Mesenchymal stem cell (in vitro differentiated cells and primary cell): ENCODE measurements at places on chromosomes 2 and 18.

- no peak overlapping the region for H3K27ac ChIP-seq
- H3K27me3 ChIP-seq: no peaks in the 10 kb centered on the region
- peaks cover 6% of the 10 kb centered on the region for H3K4me1 ChIP-seq
- H3K36me3 ChIP-seq: peaks cover 18% of the 10 kb centered on the region
Observed at GRCh38 chr2:72990695-72991438, 73.5 kb downstream of the EMX1 start.

DNA sequence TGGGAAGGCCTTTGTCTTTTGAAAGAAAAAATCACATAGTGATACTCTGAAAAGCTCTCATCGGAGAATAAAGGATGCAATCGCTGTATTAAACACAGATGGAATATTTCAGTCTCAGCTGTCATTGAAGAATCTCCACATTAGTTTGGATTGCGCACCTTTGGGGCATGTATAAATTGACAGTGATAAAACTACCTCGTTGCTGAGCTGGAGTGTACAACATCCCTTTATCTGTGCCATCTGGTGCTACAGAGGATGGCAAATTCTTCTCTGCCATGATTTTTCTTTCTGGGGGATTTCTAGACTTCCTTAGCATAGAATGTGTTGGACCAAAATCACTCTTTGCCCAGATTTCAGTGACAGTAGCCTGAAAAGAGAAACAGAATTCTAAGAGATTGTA is 185.3 kb downstream of the PARD3B start:
- H3K27ac ChIP-seq: no peak overlapping the region
- no peaks in the 10 kb centered on the region for H3K36me3 ChIP-seq
- H3K27me3 ChIP-seq: no peaks in the 10 kb centered on the region
- no peak overlapping the region for H3K4me3 ChIP-seq

GRCh38 chr2:86789687-86790133 is 1.0 kb downstream of the CD8A start:
- DNase-seq: no peak
- H3K27me3 ChIP-seq: peaks cover 90% of the 10 kb centered on the region
- H3K4me3 ChIP-seq: no peak overlapping the region
- no peak overlapping the region for H3K27ac ChIP-seq

GRCh38 chr2:158253170-158253569 is 151.5 kb downstream of the UPP2 start:
- H3K4me3 ChIP-seq: no peak overlapping the region
- H3K27me3 ChIP-seq: no peaks in the 10 kb centered on the region
- H3K27ac ChIP-seq: no peak overlapping the region
- no peaks in the 10 kb centered on the region for H3K4me1 ChIP-seq
- no peaks in the 10 kb centered on the region for H3K36me3 ChIP-seq

DNA sequence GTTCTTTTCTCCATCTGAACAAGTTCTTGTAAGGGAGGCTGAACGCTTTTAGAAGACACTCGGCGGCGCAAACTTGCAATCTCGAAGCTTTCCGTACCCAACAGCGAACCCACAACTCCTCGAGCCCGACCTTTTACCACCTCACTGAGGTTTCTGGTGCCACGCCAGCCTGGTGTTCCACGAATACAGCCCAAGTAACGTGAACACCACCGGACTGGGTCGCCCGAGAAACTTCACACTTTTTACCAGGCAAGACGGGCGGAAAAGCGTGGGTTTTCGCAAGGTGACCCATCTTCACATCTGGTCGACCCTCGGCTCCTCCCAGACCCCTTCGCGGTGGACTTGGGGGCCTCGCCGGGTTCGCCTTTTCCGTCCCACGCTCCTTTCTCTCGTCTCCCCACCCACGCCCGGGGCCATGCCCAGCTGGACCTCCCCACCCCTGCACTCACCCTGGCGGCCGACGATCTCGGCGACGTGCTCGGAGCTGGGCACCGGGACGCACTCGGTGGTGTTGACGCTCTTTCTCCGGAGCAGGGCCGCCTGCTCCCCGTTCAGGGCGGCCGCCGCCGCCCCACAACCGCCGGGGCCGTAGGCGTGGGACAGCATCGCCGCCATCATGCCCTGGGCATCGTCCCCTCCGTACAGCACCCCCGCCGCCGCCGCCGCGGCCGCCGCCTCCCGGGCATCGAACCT is 1.2 kb downstream of the MEX3C start:
- no peaks in the 10 kb centered on the region for H3K27me3 ChIP-seq
- H3K36me3 ChIP-seq: no peaks in the 10 kb centered on the region
- H3K27ac ChIP-seq: peak overlapping the region; percentile 78
- peaks cover 1% of the 10 kb centered on the region for H3K4me1 ChIP-seq

- H3K4me3 ChIP-seq: no peak overlapping the region
- DNase-seq: no peak
- H3K27me3 ChIP-seq: no peaks in the 10 kb centered on the region
Observed at GRCh38 chr2:65574993-65575392, 142.6 kb upstream of the SPRED2 start.

- peaks cover 87% of the 10 kb centered on the region for H3K36me3 ChIP-seq
- no peak overlapping the region for H3K27ac ChIP-seq
- peaks cover 67% of the 10 kb centered on the region for H3K27me3 ChIP-seq
- H3K4me3 ChIP-seq: no peak overlapping the region
- no peak for DNase-seq
- H3K4me1 ChIP-seq: peaks cover 9% of the 10 kb centered on the region
Observed at GRCh38 chr2:71686781-71687180, 233.4 kb downstream of the DYSF start.

GRCh38 chr2:174051741-174052583 is 86.8 kb upstream of the SP3 start:
- DNase-seq: peak; percentile 73
- H3K4me3 ChIP-seq: peak overlapping the region; percentile 9
- H3K27ac ChIP-seq: peak overlapping the region; percentile 42

GRCh38 chr2:236121546-236121945 is 46.6 kb downstream of the GBX2 start:
- H3K36me3 ChIP-seq: peaks cover 22% of the 10 kb centered on the region
- H3K27ac ChIP-seq: no peak overlapping the region

GRCh38 chr18:55861266-55861665 is 273.3 kb upstream of the TCF4 start:
- peaks cover 1% of the 10 kb centered on the region for H3K4me1 ChIP-seq
- H3K27ac ChIP-seq: no peak overlapping the region
- no peaks in the 10 kb centered on the region for H3K36me3 ChIP-seq
- H3K27me3 ChIP-seq: no peaks in the 10 kb centered on the region

DNA sequence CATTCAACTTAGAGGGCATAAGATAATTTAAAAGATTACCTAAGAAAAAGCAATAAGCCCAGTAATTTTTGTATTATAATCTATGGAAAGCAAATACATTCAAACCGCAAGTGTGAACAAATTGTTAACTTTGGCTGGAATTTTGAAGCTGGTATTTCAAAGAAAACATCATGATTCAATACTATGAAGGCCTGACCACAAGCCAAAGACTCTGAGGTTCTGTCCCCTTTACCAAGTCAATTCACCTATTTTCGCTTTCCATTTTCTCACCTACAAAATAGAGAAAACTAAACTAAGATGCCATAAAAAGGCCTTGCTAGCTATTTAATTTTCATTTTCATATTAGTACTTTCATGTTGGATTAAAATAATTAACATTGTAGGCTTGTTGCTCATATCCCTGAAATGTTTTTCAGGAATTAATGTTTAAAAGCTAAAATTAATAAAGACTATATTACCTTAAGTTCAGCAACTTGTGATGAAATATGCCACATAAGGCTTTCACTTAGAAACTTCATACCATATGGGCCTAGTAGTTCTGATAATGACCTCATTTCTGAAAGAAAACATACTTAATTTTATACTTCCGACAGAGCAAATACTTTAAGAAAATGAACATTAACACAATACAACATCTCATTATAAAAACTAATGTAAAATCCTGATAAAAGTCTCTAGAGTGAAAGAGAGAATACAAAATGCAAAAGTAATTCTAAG is 85.7 kb upstream of the FRZB start:
- H3K36me3 ChIP-seq: peaks cover 6% of the 10 kb centered on the region
- DNase-seq: no peak
- H3K4me1 ChIP-seq: peaks cover 3% of the 10 kb centered on the region
- H3K27me3 ChIP-seq: no peaks in the 10 kb centered on the region

DNA sequence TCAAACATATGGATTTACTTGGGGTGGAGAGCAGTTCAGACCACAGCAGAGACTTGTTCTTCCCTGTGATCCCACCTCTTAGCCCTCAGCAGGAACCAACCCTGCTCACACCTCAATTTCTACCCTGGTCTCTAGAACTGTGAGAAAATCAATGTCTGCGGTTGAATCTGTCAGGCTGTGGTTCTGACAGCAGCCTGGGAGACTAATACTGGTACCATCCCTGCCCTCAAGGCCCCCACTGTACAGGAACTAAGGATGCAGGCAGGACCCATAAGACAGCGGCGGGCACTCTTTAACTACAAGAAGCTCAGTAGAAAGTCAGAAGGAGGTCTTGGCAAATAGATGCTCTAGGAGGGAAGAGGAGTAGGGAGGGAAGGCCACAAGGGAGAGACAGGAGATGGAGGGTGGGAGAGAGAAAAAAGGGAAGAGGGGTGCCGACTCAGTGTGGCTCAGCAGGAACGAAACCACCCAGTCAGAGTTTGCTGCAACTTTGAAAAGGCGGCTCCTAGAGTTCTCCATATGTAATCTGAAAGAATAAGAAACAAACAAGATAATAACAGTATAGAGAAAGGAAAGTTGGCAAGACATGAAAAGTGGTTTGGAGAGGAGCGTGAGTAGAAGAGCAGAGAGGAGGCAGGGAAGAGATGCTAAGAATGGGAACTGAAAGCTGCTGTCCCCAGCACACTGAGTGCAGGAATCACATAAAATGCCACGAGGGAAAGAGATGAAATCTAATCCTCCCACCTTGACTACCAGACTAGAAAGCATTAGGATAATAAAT is 323.9 kb upstream of the ID2 start:
- no peaks in the 10 kb centered on the region for H3K27me3 ChIP-seq
- no peaks in the 10 kb centered on the region for H3K36me3 ChIP-seq
- H3K27ac ChIP-seq: no peak overlapping the region
- H3K4me1 ChIP-seq: no peaks in the 10 kb centered on the region
- DNase-seq: no peak

- H3K4me3 ChIP-seq: peak overlapping the region; percentile 88
- DNase-seq: no peak
- H3K27ac ChIP-seq: peak overlapping the region; percentile 58
- H3K27me3 ChIP-seq: no peaks in the 10 kb centered on the region
- peaks cover 3% of the 10 kb centered on the region for H3K36me3 ChIP-seq
Observed at GRCh38 chr2:47782381-47782670, 619 bp upstream of the MSH6 start.

- H3K4me3 ChIP-seq: no peak overlapping the region
- no peaks in the 10 kb centered on the region for H3K36me3 ChIP-seq
- no peaks in the 10 kb centered on the region for H3K27me3 ChIP-seq
Observed at GRCh38 chr2:136505462-136505861, 259.9 kb upstream of the THSD7B start.

- H3K27ac ChIP-seq: no peak overlapping the region
- H3K36me3 ChIP-seq: no peaks in the 10 kb centered on the region
- H3K4me3 ChIP-seq: no peak overlapping the region
- H3K27me3 ChIP-seq: no peaks in the 10 kb centered on the region
Observed at GRCh38 chr2:71930049-71930681, 217.5 kb downstream of the CYP26B1 start.

DNA sequence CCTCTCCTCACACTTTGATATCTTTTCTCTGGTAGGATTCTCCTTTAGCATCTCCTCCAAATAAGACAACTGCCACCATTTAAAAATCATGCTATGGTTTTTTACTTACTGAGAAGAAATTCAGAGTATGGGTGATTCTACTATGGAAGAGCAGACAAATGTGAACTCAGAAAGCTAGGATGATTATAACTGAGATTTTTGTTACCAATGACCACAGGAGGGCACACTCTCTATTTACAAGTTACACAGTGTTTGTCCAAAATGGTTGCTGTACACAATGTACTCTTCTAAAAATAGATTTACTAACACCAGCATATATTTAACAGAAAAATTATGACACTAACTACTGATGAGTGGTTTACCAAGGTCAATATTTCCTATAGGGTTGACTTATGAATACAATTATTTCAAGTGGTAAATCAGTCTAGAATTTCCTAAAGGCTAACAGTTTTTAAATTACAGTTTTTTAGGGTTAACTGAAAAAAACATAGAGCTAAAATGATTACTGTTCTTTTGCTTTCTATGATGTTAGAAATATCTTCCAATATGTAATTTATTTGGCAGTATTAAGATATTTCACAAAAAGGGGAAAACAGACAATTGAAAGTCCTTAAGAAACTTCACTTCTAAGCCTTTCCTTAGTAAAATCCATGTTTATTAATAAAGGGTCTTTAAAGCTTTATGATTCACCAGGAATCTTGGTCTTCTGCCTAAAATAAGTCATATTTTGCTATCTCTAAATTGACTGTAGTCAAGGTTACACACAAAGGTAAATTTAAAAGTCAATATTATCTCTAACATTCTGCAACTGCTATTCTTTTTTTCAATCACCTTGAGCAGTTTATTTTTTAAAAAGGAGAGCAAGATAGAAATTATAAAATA is 57.2 kb downstream of the MAP4K3 start:
- no peak overlapping the region for H3K4me3 ChIP-seq
- H3K27me3 ChIP-seq: no peaks in the 10 kb centered on the region
- DNase-seq: peak; percentile 80
- H3K27ac ChIP-seq: no peak overlapping the region
- H3K36me3 ChIP-seq: peaks cover 18% of the 10 kb centered on the region
- peaks cover 2% of the 10 kb centered on the region for H3K4me1 ChIP-seq

GRCh38 chr2:148524519-148524919 is 120.0 kb upstream of the EPC2 start:
- no peak for DNase-seq
- H3K27me3 ChIP-seq: no peaks in the 10 kb centered on the region
- H3K27ac ChIP-seq: no peak overlapping the region
- peaks cover 9% of the 10 kb centered on the region for H3K36me3 ChIP-seq
- no peak overlapping the region for H3K4me3 ChIP-seq
- H3K4me1 ChIP-seq: no peaks in the 10 kb centered on the region

- H3K27me3 ChIP-seq: peaks cover 3% of the 10 kb centered on the region
- no peak for DNase-seq
- H3K36me3 ChIP-seq: no peaks in the 10 kb centered on the region
- no peak overlapping the region for H3K27ac ChIP-seq
- H3K4me1 ChIP-seq: no peaks in the 10 kb centered on the region
Observed at GRCh38 chr2:6470518-6470917, 395.2 kb downstream of the CMPK2 start.
